ENCODE measurements at places on chromosomes 3 and 15. TPM values are rescaled to one million over a fixed set of nuclear protein-coding genes. Genes with fewer than 3 reads are reported as not detected.

DNA sequence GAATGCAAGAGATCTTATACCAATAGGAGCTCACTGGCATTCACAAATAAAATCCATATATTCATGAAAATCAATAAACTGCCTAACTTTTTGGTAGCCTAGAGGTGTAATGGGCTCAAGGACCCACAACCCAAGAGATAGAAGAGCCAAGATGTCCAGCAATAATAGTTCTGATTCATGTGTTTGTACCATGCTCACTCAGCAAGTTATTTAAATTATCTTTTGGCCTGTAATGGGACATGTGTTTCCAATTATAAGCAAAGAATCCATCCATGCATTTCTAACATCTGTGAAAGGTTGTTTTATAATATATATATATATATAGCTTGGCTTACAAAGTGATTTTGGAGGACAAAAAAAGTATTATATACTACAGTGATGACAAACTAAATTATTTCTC, 29.7 kb upstream of the SHC4 start:
- H3K4me3 ChIP-seq: no peak overlapping the region
- H3K4me1 ChIP-seq: no peaks in the 10 kb centered on the region
- H3K27ac ChIP-seq: no peak overlapping the region
- H3K36me3 ChIP-seq: no peaks in the 10 kb centered on the region
- H3K27me3 ChIP-seq: no peaks in the 10 kb centered on the region

DNA sequence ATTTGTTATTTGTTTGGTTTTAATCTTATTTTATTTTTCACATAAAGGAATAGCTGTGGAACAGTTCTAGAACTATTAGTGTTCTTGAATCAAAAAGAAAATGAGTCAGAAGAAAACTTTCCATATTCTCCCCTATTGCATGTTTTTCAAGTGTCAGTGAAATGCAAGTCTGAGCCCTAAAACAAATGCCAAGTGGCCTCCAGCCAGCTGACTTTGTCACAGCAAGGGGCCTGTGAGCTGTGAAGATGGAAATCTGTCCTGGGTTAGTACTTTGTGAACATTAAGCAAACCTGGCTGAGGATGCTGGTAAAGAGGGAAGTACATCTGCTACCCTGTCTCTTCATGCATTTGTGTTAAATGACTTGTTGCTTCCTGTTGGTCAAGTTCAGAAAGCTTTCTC, 14.2 kb downstream of the LRRC49 start:
- no peaks in the 10 kb centered on the region for H3K36me3 ChIP-seq
- H3K4me3 ChIP-seq: no peak overlapping the region
- H3K27me3 ChIP-seq: no peaks in the 10 kb centered on the region
- no peaks in the 10 kb centered on the region for H3K4me1 ChIP-seq
- DNase-seq: no peak

IQCF2 gene
- not detected for total RNA-seq

DNA sequence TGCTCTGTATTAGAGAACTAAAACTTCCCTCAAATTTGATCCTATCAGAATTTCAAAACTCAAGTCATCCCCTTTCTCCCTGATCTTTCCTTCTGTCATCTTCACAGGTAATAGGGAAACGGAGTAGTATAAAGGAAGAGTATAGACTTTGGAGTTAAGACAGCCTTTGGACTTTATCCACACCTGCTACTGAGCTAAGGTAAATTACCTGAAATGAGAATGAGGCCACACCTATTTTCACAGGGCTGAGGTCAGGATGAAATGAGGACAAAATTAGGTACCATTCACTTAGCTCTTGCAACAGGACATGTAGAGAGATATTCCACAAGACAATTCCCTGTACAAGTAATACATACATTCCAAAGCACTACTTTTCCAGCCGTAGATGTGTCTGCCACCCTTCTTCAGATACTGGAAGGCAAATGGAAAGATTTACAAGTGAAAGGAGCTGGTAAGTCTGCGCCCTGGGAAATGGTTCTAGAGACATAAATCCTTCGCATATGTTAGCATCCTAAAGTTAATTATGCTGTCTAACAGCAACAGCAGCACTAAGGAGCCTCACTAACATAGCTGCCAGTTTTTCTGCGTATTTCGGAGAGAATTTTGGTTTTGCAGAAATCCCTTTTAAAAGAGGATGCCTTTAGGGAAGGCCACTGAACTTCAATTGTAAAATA, 461.8 kb downstream of the SHQ1 start:
- H3K27ac ChIP-seq: no peak overlapping the region
- DNase-seq: no peak
- no peak overlapping the region for H3K4me3 ChIP-seq
- H3K4me1 ChIP-seq: peaks cover 10% of the 10 kb centered on the region
- no peaks in the 10 kb centered on the region for H3K36me3 ChIP-seq
- H3K27me3 ChIP-seq: no peaks in the 10 kb centered on the region

DNA sequence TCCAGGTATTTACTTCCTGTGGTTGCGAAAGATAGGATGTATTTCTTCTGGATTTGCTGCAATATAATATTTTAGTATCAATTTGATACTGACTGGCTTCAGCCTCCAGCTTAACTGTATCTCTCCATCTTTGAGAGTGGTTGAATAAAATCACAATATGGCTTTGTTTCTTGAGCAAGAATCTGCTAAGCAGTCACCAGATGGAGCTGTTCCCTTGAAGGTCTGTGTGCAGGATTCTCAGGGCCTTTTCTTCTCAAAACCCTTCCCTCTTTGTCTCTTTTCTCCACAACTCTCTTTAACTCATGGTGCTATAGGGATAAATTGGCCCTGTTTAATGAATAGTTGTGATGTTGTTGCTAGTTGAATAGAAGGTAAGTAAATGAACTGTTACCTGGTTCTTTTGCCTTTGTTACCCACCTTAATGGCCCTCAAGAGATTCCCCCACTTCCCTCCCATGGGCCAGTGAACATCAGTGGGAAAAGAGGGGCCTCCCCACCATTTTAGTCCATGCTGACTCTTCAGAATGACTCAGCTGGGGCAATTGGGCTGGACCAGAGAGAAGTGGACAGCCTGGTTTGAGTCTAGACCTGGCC, 34.8 kb upstream of the RAB6B start:
- H3K36me3 ChIP-seq: no peaks in the 10 kb centered on the region
- DNase-seq: peak; percentile 30
- H3K27ac ChIP-seq: no peak overlapping the region
- no peaks in the 10 kb centered on the region for H3K27me3 ChIP-seq

ROBO2 gene
- total RNA-seq: 3.0 TPM

DNA sequence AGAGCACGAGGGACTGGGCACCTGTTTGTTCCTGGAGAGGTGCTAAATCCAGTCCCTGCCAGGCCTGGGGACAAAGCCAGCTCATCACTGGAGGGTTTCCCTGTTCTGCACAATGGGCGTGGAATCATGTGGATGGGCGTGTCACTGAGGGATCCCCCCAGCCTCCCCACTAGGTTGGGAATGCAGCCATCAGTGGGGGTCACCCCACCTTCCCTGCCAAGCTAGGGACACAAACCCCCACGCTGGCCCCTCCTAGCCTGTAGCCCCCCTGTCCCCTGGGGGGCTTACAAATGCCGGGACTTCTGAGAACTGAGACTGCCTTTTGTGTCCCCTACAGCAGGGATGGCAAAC, 61.9 kb downstream of the NSMCE3 start:
- H3K4me1 ChIP-seq: no peaks in the 10 kb centered on the region
- peaks cover 3% of the 10 kb centered on the region for H3K27me3 ChIP-seq
- H3K36me3 ChIP-seq: no peaks in the 10 kb centered on the region
- no peak overlapping the region for H3K4me3 ChIP-seq
- no peak overlapping the region for H3K27ac ChIP-seq
- no peak for DNase-seq

- peaks cover 10% of the 10 kb centered on the region for H3K4me1 ChIP-seq
- H3K4me3 ChIP-seq: no peak overlapping the region
- no peaks in the 10 kb centered on the region for H3K36me3 ChIP-seq
- DNase-seq: peak; percentile 14
- peak overlapping the region; percentile 40 for H3K27ac ChIP-seq
These were observed 286.5 kb downstream of the SQOR start for GRCh38 chr15:45921376-45921775.

- H3K4me1 ChIP-seq: no peaks in the 10 kb centered on the region
- no peaks in the 10 kb centered on the region for H3K27me3 ChIP-seq
- DNase-seq: no peak
- H3K36me3 ChIP-seq: no peaks in the 10 kb centered on the region
- no peak overlapping the region for H3K4me3 ChIP-seq
- H3K27ac ChIP-seq: no peak overlapping the region
These were observed 105.4 kb downstream of the CACNA1D start for GRCh38 chr3:53599771-53600170.

DNA sequence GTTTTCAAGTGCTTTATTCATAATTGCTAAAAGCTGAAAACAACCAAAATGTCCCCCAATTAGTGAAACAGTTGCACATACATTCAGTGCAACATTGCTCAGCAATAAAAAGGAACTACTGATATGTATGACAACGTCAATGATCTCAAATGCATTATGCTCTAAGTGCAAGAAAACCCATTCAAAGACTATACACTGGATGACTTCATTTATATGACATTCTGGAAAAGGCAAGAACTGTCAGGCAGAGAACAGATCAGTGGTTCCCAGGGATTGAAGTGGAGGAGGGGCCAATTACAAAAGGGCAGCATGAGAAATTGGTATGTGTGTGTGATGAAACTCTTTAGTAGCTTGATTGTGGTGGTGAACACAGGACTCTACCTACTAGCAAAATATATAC, 585.6 kb downstream of the TBL1XR1 start:
- H3K4me1 ChIP-seq: no peaks in the 10 kb centered on the region
- no peak overlapping the region for H3K27ac ChIP-seq
- H3K4me3 ChIP-seq: no peak overlapping the region
- H3K27me3 ChIP-seq: no peaks in the 10 kb centered on the region
- H3K36me3 ChIP-seq: no peaks in the 10 kb centered on the region

FBXW12 gene
- total RNA-seq: 23.7 TPM

DNA sequence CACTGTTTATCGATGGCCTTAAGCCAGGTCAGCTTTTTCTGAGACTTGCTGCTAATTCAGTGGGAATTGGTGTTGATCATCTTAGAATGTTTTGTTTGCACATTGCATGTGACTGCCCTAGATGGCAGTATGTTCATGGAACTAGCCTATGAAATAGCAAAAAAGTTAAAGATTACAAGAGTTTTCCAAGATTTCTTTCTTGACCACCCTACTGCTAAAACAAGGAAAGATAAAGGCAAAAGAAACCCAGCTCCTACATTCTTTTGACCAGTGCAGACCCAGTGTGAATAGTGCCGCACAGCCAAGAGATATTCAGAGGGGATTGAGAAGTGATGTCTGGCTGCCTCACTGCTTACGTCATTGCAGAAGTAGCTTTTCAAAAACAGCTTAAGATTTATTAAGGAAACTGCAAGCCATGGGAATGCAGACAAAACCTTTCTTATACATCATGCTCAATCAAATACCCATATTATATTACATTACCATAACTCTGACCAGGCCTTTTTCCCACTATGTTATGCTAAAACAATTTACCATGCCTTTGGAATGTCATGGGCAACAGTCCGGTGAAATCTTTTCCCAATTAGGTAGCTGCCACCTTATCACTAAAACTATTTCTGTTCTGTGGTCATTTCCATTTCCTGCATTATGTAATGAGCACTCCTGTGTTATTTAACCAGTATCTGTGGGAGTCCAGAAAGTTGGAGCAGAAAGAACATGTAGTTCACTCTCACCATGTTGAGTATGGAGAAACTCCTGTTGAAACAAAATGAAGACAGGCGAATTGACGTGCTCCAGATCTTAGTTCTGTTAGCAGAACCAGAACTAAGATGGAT, 6.0 kb downstream of the PHLDB2 start:
- H3K36me3 ChIP-seq: no peaks in the 10 kb centered on the region
- peaks cover 42% of the 10 kb centered on the region for H3K4me1 ChIP-seq
- no peak for DNase-seq
- H3K27me3 ChIP-seq: no peaks in the 10 kb centered on the region

LCTL gene
- not detected for total RNA-seq

DNA sequence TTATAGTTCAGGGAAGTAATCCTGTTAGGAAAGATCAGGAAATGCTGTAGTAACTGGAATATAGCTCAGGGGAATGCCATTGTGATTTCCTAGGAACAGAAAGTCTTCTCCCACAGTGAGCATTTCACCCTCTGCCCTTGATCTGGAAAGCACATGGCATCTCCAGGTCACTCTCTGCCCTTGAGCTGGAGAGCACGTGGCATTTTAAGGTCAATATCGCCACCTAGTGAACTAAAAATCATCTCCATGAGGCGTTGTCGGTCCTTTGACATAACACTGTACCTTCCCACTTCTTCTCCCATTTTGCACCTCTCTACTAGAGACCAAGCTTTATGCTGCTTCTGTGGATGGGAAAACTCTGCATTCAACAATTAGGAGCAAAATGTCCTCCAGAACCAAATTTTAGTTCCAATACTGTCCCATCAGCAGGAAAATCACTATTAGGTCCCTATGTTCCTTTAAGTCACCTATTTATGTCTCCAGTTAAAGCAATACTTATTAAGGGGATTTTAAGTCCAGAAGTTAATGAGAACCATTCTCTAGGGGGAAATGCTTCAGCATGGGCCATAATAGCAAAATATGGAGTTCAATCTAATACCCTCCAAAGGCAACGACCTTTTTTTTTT, 54.7 kb upstream of the GK5 start:
- H3K27me3 ChIP-seq: no peaks in the 10 kb centered on the region
- H3K27ac ChIP-seq: no peak overlapping the region
- no peaks in the 10 kb centered on the region for H3K4me1 ChIP-seq
- H3K4me3 ChIP-seq: no peak overlapping the region

SI gene
- not detected for total RNA-seq

- no peaks in the 10 kb centered on the region for H3K27me3 ChIP-seq
- H3K4me1 ChIP-seq: peaks cover 15% of the 10 kb centered on the region
- no peak for DNase-seq
- no peaks in the 10 kb centered on the region for H3K36me3 ChIP-seq
- H3K4me3 ChIP-seq: no peak overlapping the region
These were observed 135.8 kb downstream of the TCF12 start for GRCh38 chr15:57054204-57054750.

CCDC32 gene
- total RNA-seq: 7.6 TPM

LRRC2 gene
- 2.3 TPM for total RNA-seq

DNA sequence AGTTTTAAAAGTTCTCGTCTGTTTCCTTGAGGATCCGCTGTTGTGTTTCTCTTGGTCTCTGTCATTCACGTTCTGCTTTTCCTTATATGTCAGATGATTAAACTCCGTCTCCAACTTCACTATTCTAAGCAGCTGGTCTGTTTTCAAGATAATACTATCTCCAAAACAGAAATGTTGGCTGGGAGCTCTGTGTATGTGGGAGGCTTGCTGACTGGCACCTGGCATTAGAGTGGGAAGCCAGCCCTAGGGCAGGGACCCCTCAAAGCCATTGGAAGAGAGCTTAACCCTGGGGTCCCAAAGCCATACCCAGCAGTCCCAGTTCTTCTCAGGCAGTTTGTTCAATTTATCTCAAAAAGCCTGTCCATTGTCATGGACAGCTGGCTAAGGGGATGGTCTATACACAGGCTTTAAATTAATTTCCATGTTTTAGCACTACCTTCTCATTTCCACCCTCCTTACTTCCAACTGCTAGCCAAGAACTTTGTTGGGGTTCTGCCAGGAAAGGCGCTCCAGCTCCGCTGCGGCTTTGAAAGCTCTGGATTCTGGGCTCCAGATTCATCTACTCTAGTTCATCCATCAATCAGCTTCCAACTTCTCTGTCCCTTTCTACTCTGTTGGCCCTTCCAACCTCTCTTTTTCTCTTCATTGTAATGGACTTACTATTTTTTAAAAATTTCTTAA, 9.2 kb downstream of the BTBD1 start:
- no peaks in the 10 kb centered on the region for H3K27me3 ChIP-seq
- H3K27ac ChIP-seq: no peak overlapping the region
- peaks cover 31% of the 10 kb centered on the region for H3K4me1 ChIP-seq
- no peaks in the 10 kb centered on the region for H3K36me3 ChIP-seq
- H3K4me3 ChIP-seq: no peak overlapping the region
- DNase-seq: peak; percentile 37

MRPL47 gene
- total RNA-seq: 5.3 TPM

- H3K36me3 ChIP-seq: peaks cover 21% of the 10 kb centered on the region
- H3K4me3 ChIP-seq: no peak overlapping the region
- H3K27ac ChIP-seq: no peak overlapping the region
- no peaks in the 10 kb centered on the region for H3K27me3 ChIP-seq
These were observed 18.8 kb upstream of the SACM1L start for GRCh38 chr3:45670436-45670835.

ARHGEF26 gene
- total RNA-seq: 16.9 TPM

FETUB gene
- total RNA-seq: not detected

P2RY14 gene
- total RNA-seq: not detected

Measured in body of pancreas (tissue), 4 donors.